Endothelial cell of umbilical vein (primary cell): ENCODE measurements at places on chromosomes 13 and 19. TPM values are rescaled to one million over a fixed set of nuclear protein-coding genes. Genes with fewer than 3 reads are reported as not detected.
A peak's percentile ranks its signal among the peaks of the same experiment; 100 is the strongest.

GRCh38 chr13:108551674-108552073, 77.7 kb upstream of the MYO16 start:
- DNase-seq, result no peak

- no peak for DNase-seq
These were observed 272.6 kb upstream of the KLHL1 start for GRCh38 chr13:70380809-70381208.

DNA sequence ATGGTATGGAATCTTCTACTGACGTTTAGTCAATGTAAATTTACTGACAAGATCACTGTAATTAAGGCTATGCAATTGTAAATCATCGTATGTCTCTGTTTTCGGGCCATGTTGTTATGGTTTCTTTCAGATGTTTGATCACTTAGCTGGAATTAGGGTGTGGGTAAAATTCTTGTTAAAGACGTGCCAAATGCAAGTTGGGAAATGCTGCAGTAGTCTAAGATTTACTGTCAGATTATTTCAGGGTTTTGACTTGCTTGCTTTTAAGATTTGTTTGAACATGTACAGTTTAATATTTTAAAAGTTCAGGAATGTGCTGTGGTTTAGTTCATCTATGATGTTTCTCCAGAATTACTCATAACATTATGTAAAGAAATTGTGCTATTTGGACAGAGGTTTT, 10.8 kb downstream of the NDFIP2 start:
- no peak for DNase-seq

DNA sequence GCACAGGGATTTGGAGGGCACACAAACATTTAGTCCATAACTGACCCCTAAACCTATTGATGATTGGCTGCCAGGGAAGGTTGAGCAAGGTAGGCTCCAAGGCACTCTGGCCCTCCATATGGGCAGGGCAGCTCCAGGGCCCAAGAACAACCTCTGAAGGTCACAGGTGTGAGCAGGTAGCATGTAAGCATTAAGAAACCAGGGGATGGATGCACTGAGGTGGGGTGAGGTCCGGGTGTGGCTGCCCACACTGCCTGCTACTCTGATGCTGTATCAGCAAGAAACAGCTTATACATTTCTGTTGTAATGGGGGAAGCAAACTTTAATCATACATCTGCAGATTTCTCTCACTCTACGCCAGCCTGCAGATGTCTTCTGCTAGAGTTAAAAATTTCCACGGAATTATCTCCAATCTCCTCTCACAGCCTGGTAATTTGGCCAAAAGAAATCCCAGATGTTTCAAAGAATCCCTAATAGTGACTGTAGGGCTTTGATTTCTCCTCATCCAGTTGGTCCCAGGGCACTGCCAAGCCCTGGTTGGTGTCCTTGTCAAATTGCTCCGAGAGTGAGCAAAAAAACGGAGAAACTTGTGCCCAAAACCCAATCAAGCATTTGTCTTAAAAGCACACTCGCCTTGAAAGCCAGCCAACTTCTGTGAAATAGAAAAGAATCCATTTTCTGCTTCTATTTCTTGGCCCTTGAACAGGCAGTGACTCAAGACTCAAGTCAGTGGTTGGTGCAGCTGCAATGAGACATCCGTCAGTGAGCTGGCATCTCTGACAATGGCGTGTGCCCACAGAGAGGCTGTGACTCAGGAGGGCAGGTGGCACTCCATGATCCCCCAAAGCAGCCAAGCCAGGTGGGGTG, 72.5 kb upstream of the MRI1 start:
- no peak for DNase-seq

DNA sequence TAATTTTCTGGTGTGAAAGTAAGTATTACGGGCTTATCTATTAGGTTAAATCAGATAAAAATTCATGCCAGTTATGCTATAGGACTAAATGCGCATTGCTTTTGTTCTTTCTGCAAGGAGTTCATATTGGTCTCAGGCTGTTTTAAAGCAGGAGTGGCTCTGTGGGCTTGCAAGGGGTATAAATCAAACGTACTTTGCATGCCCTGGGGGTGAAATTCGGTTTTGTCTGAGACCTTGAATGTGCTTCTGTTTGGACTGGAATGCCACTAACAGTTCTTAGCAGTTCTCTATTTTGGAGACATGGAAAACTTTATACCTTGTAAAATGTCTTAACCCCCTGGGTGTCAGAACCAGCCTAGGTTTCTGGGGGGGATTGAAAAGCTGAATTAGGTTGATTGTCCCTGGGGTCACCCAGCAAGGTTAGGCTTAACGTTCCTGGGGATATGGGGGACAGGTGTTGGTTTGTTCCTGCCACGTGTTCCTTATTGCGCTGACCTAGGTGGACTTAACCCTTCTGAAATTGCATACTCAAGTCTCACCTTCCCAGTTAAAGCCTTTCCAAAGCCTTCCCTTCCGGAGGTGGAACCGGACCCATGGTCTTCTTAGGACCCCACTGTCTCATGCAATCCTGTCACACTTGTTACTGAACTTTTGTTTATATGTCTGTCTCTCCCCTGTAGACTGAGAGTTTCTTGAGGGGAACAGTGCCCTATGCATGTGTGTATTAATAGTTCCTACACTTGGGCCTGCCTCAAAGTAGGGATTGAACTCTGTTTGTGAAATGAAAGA, 182.2 kb downstream of the LMO7 start:
- DNase-seq, result no peak

DNA sequence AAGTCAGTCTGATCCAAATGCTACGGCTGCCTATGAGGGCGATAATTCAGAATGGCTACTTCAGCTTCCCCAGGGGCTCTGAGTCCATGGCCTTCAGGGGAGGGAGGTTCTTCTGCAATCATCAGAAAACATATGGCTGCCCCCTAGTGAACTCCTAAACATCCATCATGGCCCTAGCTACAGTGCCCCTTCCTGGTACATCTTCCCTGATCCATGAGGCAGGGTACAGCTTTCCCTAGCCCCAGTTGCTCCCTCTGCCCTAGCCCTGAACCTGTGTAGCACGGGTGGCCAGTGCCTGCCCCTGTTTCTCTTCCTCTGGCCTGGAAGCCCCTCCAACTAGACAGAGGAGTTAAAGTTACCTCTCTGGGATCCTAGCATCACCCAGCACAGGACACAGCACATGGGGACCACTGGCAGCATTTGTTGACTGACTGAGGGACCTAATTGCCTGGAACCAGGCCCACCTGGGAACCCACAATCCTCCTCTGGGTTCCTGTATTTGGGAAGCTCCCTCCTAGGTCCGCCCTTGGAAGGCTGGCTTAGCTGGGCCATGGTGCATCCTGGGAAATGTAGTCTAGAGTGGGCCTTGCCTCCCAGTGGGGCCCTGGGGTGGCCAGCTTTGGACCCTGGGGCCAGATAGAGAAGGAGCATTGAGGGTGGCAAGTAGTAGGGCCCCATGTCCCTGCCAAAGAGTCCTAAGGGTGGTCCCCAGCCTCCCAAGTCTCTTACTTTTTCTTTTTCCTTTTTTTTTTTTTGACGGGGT, 17.7 kb upstream of the SEMA6B start:
- no peak for DNase-seq

GRCh38 chr13:111346101-111346680, 25.7 kb downstream of the TEX29 start:
- DNase-seq, result no peak

- DNase-seq, result no peak
These were observed 12.0 kb downstream of the HMGB1 start for GRCh38 chr13:30453727-30454126.

DNA sequence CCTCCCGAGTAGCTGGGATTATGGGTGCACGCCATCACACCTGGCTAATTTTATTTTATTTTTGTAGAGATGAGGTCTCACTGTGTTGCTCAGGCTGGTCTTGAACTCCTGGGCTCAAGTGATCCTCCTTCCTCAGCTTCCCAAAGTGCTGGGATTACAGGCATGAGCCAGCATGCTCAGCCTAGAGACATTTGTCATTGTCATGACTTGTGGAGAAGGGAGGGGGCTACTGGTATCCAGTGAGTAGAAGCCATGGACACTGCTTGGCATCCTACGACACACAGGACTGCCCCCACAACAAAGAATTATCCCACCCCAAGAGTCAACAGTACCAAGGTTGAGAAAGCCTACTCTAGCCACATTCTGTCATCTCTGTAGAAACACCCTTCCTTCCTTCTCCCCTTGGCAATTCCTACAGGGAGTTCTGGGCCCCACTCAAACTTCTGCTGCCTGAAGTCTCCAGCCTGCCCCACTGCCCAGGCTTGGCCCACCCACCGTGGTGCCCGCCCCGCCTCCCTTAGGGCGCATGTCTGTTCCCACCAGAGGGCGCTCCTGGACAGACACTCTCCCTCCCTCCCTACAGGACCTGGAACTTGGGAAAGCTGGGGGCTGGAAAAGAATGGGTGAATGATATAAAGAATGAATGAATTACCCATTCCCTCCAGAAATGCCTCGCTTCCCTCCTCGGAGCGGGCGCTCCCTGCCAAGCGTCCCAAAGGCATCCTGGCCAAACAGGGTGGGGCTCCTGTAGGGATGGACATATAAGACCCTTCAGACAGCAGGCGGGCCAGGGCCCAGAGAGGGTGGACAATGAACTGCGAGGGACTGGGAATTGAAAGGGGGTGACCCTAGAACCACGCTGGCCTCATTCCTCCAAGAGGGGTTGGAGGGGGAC, 5.5 kb upstream of the EMP3 start:
- peak; percentile 77 for DNase-seq

DNA sequence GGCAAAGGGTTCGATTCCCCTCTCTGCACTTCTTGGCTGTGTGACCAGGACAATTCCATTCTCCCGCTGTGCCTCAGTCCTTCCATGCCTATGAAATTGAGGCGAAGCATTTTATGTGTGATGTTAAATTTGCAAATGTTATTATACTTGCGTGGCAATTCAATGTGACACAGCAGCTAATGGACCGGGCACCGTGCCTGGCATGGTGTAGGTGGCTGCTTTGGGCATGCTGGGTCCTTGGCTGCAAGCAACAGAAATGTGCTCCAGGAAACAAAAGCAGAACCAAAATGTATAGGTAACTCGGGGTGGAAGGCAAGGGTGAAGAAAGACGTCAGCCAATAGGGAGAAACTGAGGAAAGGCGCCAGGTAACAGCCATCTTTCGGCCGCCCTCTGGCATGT, 37.1 kb downstream of the TINCR start:
- no peak for DNase-seq

DNA sequence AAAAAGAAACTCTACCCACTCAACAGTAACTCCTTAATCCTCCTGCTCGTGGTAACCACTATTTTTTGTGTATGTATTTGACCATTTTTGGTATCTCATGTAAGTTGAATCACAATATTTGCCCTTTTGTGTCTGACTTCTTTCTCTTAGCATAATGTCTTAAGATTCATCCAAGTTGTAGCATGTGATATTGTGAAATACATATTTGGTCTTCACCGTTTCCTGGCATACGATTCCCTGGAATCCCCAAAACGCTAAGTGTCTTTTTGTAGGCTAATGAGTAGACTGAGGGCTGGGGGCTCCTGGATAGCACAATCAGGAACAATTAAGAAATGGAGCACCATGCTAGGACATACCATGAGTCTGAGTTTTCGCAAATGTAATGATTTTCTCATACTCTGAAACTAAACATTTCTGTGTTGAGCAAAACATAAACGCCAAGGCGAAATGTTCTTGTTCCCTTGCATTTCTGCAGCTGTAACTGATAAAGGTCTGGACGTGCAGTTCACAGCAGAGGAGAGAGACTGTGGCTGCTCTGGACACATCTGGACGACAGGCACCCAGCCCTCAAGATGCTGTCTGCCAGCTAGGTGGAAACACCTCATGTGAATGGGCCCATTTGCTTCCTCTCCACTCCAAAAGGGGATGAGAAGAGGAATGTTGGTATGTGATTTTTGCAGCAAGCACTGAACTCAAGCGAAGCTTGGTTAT, 38.4 kb downstream of the BRD4 start:
- DNase-seq, result no peak

- no peak for DNase-seq
These were observed 93.9 kb downstream of the LIG4 start for GRCh38 chr13:108121406-108121805.

DNA sequence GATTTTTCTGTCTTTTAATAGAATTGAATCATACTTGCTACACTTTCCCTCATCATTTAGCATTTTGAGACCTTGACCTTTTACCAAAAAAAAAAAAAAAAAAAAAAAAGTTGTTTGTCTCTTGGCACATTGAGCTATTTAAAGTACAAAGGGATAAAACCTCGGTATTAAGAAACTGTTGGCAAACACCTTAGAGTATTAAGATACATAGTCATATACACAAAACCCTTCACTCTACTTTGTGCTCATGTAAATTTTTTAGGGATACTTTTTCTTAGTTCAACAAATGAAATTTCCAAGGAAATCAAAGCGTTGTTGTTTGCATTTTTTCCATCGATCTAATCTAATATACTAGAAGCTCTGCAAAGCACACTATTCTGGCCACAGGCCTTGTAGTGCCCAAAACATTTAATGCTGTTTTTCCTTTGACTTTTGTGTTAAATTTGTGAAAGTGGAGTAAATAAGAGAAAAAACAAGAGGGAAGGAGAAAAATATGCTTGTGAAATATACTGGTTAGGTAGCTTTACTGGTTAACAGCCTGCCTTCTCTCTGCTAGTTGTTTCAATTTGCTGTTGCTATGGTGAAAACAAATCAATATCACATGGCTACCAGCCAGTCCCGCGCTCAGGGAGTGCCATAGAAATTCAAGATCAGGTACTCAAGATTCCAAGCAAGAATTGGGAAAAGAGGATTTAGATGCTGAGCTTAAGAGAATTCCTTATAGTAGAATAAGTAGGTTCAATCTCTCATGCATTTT, 2.6 kb downstream of the MBNL2 start:
- DNase-seq, result peak; percentile 75

- DNase-seq, result peak; percentile 55
These were observed 25.0 kb downstream of the ERCC5 start for GRCh38 chr13:102870677-102871415.

GRCh38 chr13:58630794-58631193, 999.2 kb downstream of the PCDH17 start:
- DNase-seq, result no peak

The POSTN gene
- 0.29 and 0.55 TPM in 2 replicates for total RNA-seq

The CD209 gene
- not detected in 2 replicates for total RNA-seq

The MISP gene
- not detected in 2 replicates for total RNA-seq

The IGSF23 gene
- 0.35 TPM in 1 of 2 replicates, not detected in the other for total RNA-seq
